ENCODE measurements at places on chromosomes 1 and 21.
A peak's percentile ranks its signal among the peaks of the same experiment; 100 is the strongest.

DNA sequence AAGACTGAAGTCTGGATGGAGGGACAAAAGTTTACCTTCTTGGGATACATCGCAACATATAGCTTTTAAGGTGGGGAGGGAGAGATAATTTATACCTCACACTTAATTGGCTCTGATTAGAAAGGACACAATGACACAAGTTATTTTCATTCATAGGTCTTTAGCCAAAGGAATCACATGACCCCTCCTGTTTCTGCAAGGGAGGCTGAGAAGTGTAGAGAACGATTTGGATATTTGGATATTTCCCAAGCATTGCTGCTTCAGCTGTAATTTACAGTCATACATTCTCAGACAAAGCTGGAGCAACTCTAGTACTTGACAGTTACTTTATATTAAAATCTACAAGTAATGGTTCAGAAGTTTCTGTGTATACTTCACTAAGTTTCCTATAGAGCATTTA is 24.2 kb downstream of the DAP3 start:
- DNase-seq, result no peak

- no peak for DNase-seq
Observed at GRCh38 chr1:223180731-223181321, 37.8 kb upstream of the TLR5 start.

GRCh38 chr1:6108937-6109614 is 63.4 kb downstream of the KCNAB2 start:
- no peak for DNase-seq

DNA sequence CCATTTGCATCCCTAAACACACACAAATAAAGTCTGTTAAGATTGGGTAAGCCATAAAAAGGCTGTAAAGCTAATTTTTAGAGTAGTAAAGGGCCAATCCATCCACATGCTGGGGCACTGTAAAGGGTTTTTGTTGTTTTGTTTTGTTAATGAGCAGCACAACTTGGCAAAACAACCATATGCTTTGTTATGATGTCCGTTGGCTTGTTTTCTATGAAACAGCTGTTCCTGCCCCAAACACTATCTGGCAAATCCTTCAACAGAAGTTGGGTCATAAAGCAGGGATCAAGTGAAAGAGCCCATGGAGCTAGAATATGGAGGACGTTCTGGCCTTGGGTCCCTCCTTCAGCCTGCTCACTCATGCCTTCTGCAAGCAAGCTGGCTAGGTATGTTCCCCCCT is 183.6 kb downstream of the APP start:
- no peak for DNase-seq

- no peak for DNase-seq
Observed at GRCh38 chr1:196438329-196438728, 169.9 kb downstream of the KCNT2 start.

DNA sequence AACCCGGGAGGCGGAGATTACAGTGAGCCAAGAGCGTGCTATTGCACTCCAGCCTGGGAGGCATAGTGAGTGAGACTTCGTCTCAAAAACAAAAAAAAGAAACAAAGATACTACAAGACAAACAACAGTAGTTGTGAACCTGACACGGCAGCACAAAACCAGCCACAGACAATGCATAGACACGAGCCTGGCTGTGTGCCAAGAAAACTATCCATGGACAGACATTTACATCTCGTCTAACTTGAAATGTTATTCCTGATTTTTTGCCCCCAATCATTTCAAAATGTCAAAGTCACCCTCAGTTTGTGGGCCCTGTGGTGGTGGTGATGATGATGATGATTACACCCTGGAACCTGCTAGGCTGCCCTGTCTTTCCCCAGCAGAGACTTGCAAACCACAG is 6.3 kb downstream of the KLHL21 start:
- no peak for DNase-seq

DNA sequence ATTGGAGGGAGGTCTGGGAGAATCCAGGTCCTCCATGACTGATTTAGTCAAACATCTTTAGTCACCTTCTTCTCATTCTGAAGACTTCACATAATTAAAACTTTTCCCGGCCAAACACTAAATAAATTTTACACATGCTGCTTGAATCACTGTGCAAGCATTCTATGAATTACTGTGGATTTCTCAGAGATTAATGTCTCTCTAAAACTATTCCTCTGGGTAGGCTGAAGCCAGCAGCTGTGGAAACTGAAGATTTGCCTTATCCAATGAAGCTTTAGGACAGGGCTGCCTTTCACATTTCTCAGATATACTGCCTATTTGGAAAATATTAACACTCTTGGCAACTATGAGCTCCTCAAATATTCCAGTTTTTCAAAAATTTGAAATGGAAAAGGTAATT is 61.7 kb downstream of the JMJD4 start:
- no peak for DNase-seq

DNA sequence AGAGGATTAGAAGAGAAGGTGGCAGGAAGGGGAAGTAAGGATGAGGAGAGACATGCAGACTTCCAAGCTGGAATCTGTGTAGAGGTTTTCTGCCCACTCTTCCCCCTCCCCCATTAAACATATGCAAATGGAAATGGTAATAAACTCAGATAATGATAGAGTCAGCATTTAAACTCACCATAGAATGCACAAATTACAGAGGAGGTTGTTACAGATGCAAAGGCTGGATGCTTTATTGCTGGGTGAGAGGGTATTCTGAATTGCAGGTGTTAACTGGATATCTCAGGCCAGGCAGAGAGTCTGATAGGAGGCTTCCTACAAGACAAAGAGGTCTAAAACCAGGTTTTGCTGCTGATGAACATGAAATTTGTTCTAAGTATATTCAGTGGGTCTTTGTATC is 372.5 kb downstream of the SEC16B start:
- DNase-seq, result no peak

GRCh38 chr1:119061700-119062099 is 73.6 kb upstream of the TBX15 start:
- no peak for DNase-seq

GRCh38 chr1:206699000-206699586 is 14.4 kb downstream of the MAPKAPK2 start:
- no peak for DNase-seq

- no peak for DNase-seq
Observed at GRCh38 chr21:43331962-43332828, 94.7 kb downstream of the SIK1 start.

- no peak for DNase-seq
Observed at GRCh38 chr1:159204161-159205141, at the start of gene ACKR1. ACKR1 (plus strand) TSS chr1:159204875; CDS start chr1:159204960, 85 bp downstream.

- no peak for DNase-seq
Observed at GRCh38 chr1:53554592-53555305, 95.5 kb downstream of the DMRTB1 start.

- DNase-seq, result peak; percentile 30
Observed at GRCh38 chr21:14403681-14404318, 20.9 kb upstream of the HSPA13 start.

- no peak for DNase-seq
Observed at GRCh38 chr1:199855580-199855979, 171.9 kb upstream of the NR5A2 start.

DNA sequence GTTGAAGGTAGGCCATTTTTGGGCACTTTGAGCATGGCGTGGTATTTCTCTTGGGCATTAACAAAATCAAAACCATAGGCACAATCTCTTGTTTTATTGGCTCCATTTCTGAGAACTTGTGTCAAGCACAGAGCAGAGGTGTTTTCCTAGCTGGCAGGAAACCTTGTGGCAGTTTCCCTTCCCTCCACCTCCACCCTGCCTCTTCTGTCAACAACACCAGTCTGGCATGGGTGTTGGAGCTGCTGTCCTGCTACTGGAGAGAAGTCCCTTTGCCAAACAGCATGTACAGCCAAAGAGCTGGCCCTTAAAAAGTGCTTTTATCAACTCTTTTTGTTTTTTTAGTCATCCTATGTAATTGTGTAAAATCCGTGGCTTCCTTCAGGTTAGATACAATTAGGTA is 16.0 kb downstream of the ATP1A1 start:
- DNase-seq, result no peak

- no peak for DNase-seq
Observed at GRCh38 chr1:40090652-40091355, 6.2 kb downstream of the PPT1 start.

- DNase-seq, result no peak
Observed at GRCh38 chr1:21114431-21114830, 62.3 kb downstream of the EIF4G3 start.

- DNase-seq, result no peak
Observed at GRCh38 chr1:100239961-100240360, 9.7 kb downstream of the DBT start.

GRCh38 chr21:20187028-20187427 is 811.2 kb upstream of the NCAM2 start:
- DNase-seq, result no peak

GRCh38 chr1:27137544-27138075 is 17.3 kb downstream of the SLC9A1 start:
- no peak for DNase-seq

GRCh38 chr1:57826535-57826934 is 402.7 kb upstream of the DAB1 start:
- no peak for DNase-seq

GRCh38 chr1:232923739-232924386 is 26.5 kb upstream of the NTPCR start:
- DNase-seq, result peak; percentile 77

- no peak for DNase-seq
Observed at GRCh38 chr21:26956813-26957212, 10.1 kb downstream of the ADAMTS5 start.

GRCh38 chr1:10051656-10052055 is 18.9 kb downstream of the UBE4B start:
- no peak for DNase-seq

- DNase-seq, result peak; percentile 72
Observed at GRCh38 chr1:23544444-23545389, 13.7 kb upstream of the E2F2 start.

DNA sequence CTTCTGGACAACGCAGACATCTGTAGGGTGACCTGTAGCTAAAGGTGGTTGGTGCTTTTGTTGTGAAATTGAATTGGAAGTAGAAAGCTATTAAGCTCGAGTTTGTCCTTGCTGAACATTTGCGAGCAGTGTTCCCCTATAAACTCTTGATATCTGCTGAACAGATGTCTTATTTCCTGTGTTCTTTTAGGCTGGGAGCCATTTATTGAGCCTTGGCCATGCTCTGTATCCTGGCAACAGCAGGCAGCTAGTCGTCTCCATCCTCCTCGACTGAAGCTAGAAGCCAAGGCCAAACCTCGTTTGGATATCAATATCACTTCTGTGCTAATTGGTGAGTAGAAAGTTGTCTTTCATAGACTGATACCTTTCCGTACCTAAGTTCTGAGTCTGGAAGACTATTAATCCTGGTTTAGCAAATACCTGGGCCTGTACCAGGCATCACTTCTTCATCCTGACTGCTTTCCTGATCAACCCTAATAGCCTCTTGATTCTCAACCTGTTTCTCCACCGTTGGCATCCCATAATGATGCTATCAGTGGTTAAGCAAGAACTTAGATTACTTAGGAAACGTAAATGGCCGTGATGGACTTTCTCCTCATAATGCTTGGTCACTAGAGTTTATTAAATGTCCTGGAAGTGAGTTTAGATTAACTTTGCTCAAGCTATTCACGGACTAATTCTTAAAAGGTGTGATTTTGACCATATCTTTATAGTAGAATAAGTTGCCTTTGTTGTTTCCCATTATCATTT is 103.4 kb downstream of the VPS13D start:
- no peak for DNase-seq

DNA sequence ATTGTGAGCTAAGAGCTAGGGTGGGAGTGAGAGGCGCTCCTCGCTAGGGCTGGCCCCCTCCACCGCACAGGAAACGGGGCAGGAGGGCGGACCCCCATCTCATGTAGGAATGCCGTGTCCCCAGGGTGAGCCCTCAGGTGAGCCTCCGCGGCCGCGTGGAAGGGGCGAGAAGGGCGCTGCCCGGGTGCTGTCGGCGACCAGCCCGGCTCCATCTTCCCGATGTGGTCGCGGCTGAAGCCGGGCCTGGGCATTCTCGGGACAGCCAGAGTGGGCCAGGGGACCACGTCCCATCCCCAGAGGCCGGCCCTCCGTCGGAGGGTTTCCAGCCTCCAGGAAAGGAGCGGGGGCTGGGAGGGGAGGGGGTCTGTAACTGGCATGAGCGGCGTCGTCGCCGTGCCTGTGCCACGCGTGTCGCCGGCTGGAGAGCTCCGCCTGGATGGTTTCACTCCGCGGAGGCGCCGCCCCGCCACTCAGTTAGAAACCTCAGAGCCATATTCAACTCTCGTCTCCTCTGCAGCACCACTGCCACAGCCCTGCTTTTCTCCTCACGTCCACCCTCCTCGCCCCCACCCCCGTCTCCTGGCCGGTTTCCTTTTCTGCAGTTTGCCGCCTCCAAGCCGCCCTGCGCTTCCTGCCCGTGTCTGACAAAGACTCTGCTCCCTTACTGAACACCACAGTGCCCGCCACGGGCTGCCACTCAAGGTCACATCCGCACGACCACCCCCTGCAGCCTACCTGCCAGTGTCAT is at the start of gene TMEM269:
TSS of gene TMEM269 (plus strand) at position 46 of the 748 bp plus-strand sequence. CDS start 4,903 bp downstream, outside the sequence.
- DNase-seq, result peak; percentile 27

DNA sequence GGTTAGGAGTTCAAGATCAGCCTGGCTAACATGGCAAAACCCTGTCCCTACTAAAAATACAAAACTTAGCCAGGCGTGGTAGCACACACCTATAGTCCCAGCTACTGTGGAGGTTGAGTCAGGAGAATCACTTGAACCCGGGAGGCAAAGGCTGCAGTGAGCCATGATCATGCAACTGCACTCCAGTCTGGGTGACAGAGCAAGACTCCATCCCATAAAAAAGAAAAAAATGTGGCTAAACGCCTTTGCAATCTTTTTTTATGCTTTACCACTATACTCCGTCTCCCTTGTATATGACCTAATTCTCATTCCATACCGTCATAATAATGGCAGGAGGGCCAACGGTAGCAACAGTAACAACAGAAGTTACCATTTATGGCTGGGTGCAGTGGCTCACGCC is 109.5 kb downstream of the ASH1L start:
- DNase-seq, result no peak

DNA sequence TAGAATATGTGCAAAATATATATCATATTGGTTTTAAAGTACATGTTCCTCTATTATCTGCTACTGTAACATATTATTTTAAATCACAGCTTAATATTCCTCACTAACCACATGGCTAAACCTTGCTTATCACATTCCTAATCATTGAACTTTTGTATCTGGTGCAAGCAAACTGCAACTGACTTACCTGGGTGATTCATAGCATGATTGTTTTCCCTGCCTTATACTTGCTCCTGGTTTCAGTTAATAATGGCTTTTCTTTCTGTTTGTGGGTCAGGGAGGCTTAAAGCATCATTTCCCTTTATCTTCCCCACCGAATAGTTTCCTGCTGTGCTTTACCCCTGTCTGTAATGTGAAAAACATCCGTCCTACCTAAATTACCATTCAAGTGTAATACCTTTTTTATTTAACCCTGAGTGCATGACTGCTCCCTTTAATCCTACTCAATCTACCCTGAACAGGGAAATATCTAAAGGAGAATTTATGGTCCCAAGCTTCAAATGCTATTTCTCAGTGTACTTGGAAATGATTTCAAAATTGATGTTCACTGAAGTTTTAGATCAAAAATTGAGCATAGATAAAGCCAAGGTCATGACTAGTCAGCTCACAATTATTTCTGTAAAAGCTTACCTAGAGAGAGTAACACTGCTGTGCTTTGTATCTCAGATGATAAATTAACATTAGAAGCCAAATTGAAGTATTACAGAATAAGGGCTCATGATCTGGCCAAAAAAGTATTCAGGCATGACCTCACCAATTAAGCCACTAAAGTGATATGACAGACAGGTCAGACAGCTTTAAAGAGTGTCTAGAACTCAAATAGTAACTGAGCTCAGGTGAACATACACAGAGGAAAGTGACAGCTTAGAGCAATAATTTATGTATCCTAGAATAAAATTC is 507.1 kb downstream of the BRINP3 start:
- no peak for DNase-seq

- DNase-seq, result no peak
Observed at GRCh38 chr1:54567961-54568360, 19.9 kb downstream of the ACOT11 start.

All from CD4-positive, alpha-beta T cell treated with Interleukin-6 at 100 ng/mL for 8 hours (primary cell).